ENCODE measurements at places on chromosomes 3 and 15. TPM values are rescaled to one million over a fixed set of nuclear protein-coding genes. Genes with fewer than 3 reads are reported as not detected.

DNA sequence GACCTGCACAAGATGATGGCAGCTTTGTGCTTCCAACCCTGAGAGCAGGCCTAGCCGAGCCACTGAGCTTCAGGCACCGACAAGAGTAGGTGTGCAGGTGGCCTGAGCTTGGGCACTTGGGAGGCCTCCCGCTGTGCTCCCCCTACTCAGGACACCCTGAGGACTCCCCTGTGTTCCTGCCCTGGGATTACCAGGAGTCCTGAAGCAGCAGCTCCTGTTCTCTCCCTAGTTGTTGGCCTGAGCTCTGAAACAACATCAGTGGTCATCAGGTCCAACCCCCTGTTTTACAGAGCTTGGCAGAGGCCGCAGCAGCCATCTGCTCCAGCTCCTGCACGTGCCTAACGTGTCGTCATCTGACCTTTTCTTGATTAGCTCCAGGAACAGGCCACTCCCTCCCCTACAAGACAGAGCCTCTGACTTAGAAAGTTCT, 8.0 kb upstream of the MESP2 start:
- ATAC-seq = no peak

DNA sequence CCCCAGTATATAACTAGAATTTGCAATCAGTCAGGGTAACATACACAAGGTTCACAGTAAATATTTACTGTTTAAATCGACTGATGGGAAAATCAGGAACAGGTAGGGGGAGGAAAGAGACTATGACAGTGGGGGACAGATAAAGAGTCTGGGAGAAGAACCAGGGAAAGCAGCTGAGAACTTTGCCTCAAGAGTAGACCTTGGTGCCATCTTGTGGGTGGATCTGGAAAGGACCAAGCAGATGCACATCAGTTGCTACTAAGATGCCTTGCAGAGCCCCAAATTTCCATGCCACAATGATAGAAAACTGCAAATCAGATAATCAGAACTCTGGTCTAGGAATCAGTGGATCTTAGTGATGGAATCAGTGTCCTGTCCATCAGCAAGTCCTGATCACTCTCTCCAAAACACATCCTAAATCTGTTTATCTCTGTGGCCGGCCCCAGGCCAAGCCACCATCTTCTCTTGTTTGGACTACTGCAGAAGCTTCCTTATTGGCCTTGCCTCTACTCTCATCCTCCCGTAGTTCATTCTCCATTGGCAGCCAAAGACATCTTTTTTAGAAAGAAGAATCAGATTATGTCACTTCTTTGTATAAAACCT, 62.7 kb downstream of the PDE8A start:
- ATAC-seq = no peak

- no peak for ATAC-seq
These were observed 9.3 kb downstream of the IL16 start for GRCh38 chr15:81206018-81206417.

- no peak for ATAC-seq
These were observed 63.5 kb downstream of the STT3B start for GRCh38 chr3:31596176-31596575.

GRCh38 chr3:153426803-153427202, 264.8 kb downstream of the RAP2B start:
- ATAC-seq = no peak

DNA sequence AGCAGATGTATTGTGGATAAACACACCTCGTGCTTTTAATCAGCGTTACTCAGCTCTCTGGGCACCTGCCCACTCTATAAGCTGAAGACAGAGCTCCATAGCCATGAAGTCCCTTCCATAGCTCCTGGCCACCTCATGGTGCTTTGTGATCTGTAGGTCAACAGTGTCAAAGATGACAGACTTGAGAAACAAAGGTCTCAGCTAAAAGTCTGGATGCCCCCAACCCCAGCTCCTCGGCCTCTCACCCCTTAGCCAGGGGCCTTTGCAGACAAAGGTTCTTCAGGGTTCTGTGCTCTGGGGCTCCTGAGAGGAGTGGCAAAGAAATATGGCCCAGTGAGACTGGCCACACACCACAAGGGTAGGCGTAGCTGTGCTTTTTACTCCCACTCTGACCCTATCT, 168.6 kb downstream of the KLF13 start:
- no peak for ATAC-seq

- ATAC-seq = no peak
These were observed 131.1 kb downstream of the PYDC2 start for GRCh38 chr3:191592105-191592504.

GRCh38 chr15:40392986-40393948, 10.7 kb downstream of the KNSTRN start:
- no peak for ATAC-seq

DNA sequence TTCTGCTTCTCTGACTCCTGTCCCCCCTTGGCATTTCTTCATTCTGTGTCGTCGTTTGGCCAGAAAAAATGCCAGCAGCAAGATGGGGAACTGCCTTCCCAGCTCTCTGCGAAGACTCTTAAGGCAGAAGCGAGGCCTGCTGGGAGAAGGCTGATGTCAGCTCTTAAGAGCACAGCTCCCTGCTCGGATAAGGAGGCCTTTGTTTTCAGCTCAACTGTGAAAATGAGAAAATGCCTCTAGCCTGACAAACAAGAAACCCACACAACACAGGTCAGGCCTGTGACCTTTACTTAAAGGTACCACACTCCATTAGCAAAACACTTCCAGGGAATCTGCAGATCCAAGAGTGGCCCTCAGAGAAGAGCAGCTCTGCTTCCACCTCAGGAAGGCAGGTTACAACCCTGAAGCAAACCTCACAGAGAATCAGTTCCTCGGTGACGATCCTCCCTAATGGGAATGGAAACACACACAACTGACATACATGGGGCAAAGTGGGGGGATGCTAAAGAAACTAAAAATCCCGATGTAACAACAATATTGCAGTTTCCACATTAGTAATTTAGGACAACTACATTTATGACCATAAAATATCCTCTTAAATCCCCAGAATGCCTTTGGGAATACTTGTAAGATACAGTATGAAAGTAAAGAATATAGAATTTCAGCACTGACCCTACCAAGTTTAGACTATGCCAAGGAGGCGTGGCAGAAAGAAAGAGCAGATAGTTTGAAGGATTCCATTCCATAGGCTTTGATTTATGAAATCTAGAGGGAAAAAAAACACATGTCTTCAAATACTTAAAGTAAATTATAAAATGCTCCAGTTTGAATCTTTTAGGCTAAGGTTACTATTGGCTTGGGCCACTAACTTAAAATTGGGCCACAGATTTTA, 52.1 kb downstream of the VGLL4 start:
- peak; percentile 95 for ATAC-seq

- no peak for ATAC-seq
These were observed 292.0 kb downstream of the TBL1XR1 start for GRCh38 chr3:176905331-176905730.

Gene PLCL2
- total RNA-seq = 16.5 TPM

Gene CTDSPL2
- 48.5 TPM for total RNA-seq

Gene RTP1
- total RNA-seq = 1.00 TPM

All from motor neuron (in vitro differentiated cells).